ENCODE measurements at places on chromosomes 5 and 9. TPM values are rescaled to one million over a fixed set of nuclear protein-coding genes. Genes with fewer than 3 reads are reported as not detected.
A peak's percentile ranks its signal among the peaks of the same experiment; 100 is the strongest.

GRCh38 chr9:35811381-35812024, 559 bp downstream of the SPAG8 start:
- DNase-seq, result no peak

GRCh38 chr5:114957384-114957783, 212.3 kb downstream of the TRIM36 start:
- no peak for DNase-seq

DNA sequence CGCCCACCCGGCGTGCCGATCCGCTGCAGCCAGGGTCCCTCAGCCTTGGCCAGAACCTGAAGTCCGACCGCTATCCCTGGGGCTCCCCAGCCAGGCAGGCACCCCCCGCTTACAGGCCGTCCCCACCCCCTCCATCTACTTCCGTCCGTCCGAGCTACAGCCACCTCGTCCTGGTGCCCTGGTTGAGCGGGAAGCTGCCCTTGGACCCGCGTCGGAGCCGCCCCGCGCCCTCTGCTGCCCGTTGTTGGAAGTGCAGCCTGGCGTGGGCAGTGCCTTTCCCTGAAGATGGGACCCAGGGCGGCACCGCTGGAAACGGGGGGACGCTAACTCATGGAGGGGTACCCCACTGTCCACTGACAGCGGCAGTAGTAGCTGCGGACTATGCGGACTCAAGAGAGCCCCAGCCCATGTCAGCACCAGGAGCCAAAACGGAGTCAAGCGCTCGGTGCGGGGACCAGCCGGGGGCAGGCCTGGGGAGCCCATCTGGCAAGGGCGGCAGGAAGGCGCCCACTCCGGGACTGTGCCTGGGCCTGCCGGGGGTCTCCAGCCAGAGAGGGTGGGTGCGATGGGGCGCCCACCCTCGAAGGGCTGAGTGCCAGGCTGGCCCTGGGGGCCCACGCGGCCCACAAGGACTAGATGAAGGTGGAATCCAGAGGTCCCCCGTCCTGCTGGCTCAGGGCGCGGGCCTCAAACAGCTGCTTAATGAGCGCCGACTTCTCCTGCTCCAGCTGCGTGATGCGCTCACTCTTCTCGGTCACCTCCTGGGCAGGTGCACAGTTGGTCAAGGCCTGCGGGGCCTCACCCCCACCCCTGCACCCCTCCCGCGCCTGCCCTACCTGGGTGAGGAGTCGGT, 6.1 kb downstream of the SAPCD2 start:
- DNase-seq, result peak; percentile 74

DNA sequence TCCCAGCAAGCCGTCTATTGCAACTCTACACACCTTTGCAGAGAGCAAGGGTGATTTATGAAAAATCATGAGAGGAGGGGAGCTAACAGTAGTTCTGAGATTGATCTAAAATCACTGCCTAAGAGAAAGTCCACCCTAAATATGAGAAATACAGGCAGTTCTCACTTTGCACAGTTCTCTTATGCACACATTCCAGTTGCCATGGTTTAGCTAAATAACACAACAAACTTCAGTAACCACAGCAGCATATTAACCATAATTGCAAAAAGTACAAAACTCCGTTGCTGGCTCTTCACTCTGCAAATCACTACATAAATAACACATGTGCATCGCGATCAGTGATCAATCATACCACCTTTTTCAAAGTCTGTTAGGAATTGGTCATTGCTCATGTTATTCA, 31.1 kb downstream of the PGGT1B start:
- no peak for DNase-seq

GRCh38 chr5:73514418-73514817, 16.2 kb downstream of the BTF3 start:
- DNase-seq, result no peak

GRCh38 chr9:82284758-82285157, 296.2 kb downstream of the SPATA31D1 start:
- DNase-seq, result no peak

DNA sequence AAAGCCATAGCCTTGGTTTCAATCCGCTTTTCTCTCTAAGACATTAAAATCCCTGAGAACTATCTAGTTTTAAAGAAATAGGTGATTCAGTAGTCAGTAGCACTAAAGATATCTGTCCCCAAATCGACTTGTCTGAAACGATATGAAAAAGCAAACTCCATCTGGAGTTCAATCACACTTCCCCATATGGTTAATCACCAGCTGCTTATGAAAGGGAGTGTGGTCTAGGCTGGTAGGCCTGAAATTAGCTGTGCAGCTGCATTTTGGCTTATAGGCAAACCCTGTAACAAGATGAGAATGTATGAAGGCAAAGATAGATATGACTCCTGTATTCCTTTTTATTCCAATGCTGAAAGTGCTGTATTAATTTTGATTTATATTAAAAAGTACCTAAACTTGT, 65.9 kb downstream of the DMRTA1 start:
- DNase-seq, result no peak

DNA sequence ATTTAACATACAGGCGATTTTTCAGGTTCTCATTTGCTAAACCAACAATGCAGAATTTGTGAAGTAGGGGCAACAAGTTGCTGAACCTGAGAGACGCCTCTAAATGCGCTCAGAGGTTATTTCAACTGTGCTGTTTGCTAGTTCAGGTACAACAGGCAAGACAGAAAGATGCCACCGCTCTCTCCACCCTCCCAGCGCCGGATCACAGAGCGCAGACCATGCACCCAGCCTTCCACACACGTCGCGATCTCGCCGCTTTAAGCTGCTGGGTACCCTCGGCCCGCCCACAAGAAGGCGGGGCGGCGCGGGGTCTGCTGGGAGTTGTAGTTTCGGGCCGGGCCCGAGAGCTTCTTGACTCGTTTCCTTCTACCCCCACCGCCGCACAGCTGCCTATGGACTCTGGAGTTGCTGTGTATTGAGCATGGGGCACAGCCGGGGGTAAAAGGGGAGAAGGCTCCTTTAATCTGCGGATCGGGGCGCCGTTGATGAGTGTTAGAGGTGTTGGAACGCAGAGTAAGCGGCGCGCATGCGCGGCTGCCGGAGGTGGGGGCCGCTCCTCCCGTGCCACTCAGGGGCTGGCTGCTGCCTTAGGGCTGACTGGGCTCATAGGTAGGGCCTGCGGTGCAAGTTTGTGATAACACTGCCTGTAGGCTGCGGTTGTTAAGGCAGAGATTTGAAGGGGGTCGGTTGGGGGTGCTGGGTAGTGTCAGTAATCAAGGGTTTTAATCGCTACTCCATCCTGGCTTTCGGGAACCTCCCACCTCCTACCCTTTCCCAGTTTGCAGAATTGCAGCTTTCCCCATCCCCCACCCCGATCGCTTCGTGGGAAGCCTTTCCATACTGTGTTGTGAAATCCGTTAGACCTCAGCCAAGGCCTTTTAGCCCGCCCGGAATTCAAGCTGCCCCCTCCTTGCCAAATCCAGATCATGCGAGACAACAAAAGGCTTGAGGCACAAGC, 40.3 kb upstream of the ABCA1 start:
- DNase-seq, result peak; percentile 94

Gene SPATA31E1
- total RNA-seq, result not detected

Gene TAF11L12
- total RNA-seq, result not detected

Gene NR6A1
- total RNA-seq, result 2.0 TPM

Gene GAS1
- 10.7 TPM for total RNA-seq

Gene SLC34A3
- not detected for total RNA-seq

Measured in psoas muscle (tissue), 8 donors.